Cerebellar nuclear complex (tissue), 1 donor: ENCODE measurements at places on chromosomes 4 and X.

DNA sequence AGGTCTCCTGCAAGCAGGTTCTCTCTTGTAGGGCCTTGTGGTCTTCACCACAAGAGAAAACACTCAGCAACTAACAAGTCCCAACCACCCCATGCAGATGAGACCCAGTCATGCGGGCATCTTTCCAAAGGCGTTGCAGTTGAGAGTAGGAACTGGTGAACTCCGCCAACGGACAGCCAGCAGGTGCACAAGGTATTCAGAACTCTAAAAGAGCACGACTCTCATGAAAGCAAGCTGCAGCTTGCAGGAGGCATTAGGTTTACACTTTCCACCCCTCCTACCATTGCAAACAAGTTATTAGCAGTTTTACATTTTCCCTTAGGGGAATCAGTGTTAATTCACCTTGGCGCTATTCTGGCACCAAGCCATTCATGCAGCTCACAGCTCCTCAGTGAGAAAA lies 173.4 kb upstream of the KIT start:
- no peak for DNase-seq

- no peak for DNase-seq
Observed at GRCh38 chr4:57607566-57608180, 497.5 kb upstream of the IGFBP7 start.

DNA sequence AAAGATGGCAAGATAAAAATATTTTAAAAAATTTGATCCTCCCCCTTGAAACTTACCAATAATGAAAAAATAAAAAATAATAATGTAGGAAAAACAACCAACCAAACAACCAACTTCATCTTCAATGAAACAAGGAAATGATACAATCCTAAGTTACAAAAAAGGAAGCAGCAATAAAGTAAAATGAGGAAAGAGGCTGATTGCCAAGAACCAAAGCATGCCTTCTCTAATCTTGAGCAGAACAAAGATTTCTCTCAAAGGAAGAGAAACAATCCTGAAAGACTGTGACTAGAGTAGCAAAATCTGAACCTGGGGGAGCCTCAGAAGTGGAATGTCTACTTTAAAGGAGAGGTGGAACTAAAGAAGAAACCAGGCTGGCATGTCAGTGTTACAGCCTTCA lies 10.9 kb upstream of the WDFY3 start:
- DNase-seq: no peak

DNA sequence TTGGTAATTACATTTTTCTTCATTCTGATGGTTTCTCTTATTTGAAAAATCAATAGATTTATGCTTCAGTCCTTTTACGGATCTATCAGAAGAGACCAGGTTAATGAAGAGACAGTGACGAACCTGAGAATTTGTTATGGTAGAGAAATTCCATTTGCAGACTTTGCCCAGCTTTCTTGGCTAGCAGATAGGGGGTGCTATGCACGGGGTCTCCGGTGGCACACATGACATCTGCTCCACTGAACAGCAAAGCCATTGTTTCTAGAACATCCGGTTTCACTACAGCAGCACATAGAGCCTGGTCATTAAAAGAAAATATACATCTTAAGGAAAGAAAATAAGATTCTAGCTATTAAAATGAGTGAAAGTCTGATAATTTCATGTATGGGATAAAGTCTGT lies 85.1 kb downstream of the ARAP2 start:
- no peak for DNase-seq

- DNase-seq: no peak
Observed at GRCh38 chr4:33381816-33382215, 2661.6 kb downstream of the PCDH7 start.

- DNase-seq: no peak
Observed at GRCh38 chr4:81135501-81135900, 79.5 kb downstream of the PRKG2 start.

DNA sequence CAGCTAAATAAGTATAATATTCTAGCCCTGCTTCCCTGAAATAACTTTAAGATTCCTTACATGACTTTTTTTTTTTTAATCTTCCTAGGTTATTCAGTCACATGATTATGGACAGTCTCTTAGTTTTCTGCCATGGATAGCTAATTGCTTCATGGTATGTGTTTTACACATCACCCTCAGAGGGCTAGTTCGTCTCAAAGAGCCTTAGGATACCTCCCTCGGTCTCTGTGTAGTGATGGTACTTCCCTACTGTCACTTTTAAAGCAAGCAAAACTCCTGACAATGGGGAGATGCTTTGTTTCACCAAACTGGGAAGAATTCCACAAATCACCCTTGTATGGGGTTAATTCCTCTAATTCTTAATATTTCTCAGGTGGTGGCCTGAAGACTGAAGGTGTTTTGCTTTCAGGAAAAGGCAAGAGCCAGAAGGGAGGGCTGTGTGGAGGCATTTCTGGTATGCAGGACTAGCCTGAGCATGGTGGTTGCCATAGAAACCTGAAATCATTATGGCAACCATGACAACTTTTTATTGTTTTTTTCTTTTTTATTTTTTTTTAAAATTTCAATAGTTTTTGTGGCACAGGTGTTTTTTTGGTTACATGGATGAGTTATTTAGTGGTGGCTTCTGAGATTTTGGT lies 70.4 kb downstream of the BEX3 start:
- no peak for DNase-seq

- no peak for DNase-seq
Observed at GRCh38 chrX:23366914-23367313, 32.3 kb downstream of the PTCHD1 start.

DNA sequence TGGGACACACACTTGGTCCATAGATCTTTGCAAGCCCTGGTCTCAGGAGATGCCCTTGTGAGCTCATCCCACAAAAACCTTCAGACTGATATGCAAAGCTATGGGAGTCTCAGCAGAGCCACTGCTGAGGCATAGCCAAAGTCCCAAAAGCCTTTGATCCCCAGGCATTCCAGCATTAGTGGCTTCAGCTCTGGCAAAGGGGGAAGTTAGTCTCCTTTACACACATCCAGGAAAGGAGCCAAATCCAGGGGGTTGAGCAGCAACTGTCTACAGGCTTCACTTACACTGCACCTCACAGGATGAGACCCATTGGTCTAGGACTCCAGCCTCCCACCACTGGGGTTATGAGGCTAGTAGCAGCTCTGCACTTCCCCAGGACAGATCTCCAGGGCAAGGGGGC lies 14.0 kb downstream of the PF4 start:
- DNase-seq: no peak

- DNase-seq: no peak
Observed at GRCh38 chrX:135454816-135455215, 33.1 kb downstream of the SMIM10L2A start.

GRCh38 chr4:59960143-59960542 lies 1240.0 kb upstream of the ADGRL3 start:
- no peak for DNase-seq

DNA sequence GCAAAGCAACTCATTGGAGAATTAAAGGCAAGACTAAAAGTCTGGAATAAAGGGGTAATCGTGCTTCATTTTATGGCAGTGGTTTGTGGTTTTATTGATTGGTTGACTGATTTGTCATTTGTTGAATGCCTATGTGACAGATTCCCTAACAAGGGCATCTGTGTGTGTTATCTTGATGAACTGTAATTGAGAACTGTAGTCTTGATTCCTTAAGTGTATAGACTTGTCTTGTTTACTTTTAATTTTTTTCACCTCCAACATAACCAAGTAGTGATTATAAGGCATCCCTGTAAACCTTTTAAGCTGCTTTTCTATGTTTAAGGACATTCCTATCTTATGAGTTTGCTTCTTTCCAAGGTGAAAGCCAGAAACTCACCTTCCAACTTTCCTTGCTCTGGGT lies 216.0 kb upstream of the TAPT1 start:
- DNase-seq: no peak

DNA sequence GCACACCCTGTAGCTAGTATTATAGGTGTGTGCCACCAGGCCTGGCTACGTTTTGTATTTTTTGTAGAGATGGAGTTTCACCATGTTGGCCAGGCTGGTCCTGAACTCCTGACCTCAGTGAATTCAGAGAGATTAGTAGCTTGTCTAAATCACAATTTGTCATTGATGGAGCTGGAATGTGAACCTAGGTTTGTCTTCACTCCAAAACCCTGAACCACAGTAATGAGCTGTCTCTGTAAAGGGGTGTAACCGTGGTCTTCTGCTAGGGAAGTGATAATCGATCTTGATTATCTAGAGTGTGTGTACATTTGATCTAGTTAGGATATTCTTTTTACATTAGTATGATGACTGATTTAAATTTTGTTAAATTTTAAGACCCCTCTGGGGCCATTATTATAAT lies 8.3 kb downstream of the ARHGAP10 start:
- DNase-seq: no peak

DNA sequence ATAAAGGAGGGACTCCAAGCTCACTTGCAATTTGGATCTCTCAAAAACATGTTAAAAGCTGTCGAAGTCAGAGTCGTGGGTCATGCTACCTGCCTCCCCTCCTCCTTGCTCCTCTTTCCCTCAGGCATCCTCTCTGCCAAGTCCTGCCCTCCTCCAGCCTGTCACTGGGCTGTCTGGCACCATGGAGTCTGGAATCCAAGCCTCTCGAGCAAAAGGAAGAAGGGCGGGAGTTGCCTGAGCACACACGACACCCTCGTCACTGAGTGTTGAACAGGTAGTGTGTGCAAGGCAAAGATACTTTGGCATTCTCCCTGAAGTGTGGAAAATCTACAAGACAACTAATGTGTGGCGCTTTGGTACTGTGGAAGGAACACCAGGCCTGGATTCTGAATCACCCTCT lies 62.2 kb downstream of the HAUS3 start:
- no peak for DNase-seq

DNA sequence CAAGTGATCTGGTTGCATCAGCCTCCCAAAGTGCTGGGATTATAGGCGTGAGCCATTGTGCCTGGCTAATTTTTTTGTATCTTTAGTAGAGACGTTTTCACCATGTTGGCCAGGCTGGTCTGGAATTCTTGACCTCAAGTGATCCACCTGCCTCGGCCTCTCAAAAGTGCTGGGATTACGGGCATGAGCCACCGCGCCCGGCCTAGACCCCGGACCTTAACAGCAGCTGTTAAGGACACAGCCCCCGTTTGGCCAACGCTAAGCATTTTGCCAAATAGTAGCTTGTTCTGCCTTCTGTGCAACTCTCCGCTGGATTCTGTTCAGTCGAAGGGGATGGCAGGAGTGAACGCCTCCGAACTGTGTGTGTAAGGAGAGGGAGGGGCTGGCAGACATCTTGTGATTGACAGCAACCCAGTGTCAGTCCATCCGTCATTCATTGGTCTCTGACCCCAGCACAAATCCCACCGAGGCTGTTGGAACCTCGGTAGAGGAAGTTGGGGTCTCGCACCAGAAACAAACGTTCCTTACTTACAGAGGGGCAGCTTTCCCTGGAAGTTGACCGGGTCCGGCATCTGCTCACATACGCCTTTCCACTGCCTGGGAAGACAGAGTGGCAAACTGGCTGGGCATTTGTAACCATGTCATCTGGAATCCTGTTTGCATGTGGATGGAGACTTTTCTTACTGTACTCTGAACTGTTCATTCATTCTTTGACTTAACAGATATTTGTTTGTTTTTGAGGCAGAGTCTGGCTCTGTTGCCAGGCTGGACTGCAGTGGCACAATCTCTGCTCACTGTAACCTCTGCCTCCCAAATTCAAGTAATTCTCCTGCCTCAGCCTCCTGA lies 69.4 kb downstream of the TRAPPC11 start:
- no peak for DNase-seq

DNA sequence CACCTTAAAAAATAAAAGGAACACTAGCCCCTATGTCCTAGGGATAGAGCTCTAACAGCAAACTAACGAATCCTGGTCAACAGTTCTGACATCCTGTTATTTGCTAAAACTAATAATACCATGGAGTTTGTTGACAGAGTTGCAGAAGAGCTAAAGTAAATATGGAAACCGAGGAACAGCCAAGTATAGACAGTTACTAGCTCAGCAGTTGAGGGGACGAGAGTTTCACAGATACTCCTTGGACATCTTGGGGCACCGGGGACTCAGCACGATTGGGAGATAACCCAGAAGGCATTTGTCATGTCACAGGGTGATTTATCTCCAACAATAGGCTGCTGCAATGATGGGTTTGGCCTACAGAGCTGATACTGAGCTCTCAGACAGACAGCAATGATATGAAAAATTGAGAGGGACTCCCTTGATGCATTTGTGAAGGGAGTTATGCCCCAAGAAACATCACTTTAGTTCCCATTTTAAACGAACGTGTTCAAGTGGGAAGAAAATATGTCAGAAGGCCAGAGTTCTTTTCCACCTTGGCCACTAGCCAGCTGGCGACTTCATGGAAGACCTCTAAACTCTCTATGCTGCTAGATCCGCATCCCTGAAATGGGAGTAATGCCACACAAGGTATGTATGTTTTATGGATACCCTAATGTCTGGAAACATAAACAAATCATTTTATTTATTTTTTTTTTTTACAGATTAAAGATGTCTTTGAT lies 48.6 kb downstream of the TSC22D3 start:
- no peak for DNase-seq

DNA sequence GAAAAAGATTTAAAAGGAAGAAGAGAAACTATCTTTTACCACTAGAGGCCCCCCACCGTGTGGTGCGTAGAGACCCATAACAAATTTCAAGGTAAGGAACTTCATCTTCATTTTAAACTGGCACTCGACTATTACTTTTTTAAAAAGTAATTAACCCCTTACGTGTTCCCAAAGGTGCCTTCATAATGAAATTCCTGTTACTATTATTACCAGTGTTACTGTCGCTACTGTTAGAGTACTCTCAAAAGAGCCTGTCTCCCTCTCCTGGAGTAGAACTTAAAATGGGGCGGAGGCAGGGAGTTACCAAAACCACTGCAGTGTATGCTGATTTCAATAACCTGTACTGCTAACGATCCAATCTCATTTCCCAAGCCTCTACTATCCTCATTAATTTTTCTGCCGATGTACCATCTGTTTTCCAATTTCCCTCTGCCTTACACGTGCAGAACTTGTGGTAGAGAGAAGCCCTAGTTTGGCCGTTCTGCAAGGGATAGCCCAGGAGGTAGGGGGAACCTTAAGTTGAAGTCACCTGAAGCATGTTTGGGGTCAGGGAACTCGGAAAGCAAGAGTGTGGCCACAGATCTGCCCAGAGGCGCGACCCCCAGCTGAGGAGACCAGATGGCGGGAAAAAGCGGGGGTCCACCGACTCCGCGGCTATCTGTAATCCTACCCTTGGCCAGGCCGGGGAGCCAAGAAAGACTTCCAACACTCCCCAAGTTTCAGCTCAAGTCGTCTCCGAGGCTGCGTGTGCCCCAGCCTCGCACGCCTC lies 720 bp upstream of the STK26 start:
- no peak for DNase-seq

DNA sequence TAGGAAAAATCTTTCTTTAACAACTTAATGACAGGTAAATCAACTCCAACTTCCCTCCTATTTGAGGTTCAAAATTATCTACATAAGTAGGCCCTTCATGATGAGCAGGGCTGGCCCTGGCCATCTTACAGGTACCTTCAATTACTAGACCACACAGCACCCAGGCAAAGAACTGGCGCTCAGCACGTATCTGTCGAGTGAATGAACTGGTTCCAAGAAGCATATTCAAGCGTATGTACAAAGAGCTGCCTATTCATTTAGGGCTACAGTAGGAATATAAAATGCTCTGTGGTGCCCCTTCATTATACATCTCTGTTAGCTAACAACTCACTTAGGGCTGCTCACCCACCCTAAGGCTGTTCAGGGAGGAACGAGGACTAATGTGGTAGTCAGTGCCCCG lies 48.0 kb downstream of the TSPAN5 start:
- DNase-seq: no peak

GRCh38 chr4:6235012-6235411 lies 34.6 kb upstream of the WFS1 start:
- DNase-seq: no peak

- no peak for DNase-seq
Observed at GRCh38 chr4:142959173-142959572, 113.1 kb upstream of the INPP4B start.

GRCh38 chr4:19009881-19010280 lies 988.3 kb upstream of the LCORL start:
- DNase-seq: no peak
